Mucosa of descending colon (tissue), 3 donors: ENCODE measurements at places on chromosomes 11 and 22.

DNA sequence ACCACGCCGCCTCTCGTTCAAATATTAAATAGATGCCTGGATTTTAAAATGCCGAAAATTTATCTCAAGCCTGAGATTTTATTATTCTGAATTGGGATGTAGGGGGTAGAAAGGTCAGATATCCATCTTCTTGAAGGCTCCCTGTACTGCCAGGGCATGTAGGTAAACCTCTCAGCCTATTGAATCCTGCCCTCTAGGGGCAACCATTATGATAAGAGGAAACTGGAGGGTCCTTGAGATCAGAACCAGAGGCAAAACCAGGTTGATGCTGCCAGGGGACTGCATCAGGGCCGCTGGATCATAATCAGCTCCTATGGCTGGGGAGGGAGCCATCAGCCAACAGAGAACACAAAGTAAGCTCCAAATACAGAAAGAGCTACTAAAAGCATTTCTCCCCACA lies 92.4 kb downstream of the KCNC1 start:
- DNase-seq, result no peak

- DNase-seq, result no peak
Measured at GRCh38 chr22:21816787-21817496, 50.5 kb downstream of the MAPK1 start.

DNA sequence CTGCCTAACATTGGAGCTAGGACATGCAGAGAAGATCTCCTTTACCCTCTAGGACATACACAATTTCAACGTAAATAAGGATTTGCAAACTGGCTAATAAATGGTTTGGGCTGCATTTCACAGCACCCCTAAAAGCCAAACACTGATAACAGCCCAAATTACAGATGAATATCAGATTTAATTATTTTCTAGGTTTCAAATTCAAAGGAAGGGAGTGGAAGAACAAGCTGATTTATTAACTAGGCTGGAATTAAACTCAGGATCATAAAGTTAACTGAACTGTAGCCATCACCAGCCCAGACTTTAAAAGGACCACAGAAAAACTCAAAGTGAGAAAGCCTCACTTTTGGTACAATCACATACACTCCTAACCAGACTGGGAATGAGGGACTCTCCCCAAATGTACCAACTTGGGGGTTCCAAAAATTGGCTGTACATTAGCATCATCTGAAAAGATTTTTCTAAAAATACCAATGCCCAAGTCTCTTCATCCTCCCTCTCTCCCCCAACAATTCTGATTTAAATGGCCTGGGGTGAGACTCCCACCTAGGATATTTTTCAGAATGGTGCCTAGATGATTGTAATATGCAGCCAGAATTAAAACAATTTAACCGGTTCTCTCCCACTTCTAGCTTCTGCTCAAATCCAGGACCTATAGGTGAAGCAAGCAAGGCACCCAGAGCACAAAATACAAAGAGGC lies 43.5 kb downstream of the SYTL2 start:
- no peak for DNase-seq

GRCh38 chr11:33899400-33900037 lies 7.6 kb upstream of the LMO2 start:
- DNase-seq, result no peak

GRCh38 chr22:36237462-36238372 lies 1.6 kb downstream of the APOL2 start:
- no peak for DNase-seq

DNA sequence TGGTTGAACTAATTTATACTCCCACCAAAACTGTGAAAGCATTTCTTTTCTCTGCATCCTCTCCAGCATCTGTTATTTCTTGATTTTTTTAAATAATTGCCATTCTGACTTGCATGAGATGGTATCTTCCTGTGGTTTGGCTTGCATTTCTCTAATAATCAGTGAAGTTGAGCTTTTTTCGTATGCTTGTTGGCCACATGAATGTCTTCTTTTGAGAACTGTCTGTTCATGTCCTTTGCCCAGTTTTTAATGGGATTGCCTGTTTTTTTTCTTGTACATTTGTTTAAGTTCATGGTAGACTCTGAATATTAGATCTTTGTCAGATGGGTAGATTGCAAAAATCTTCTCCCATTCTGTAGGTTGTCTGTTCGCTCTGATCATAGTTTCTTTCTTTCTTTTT lies 46.1 kb downstream of the MS4A13 start:
- DNase-seq, result no peak

- no peak for DNase-seq
Measured at GRCh38 chr11:73784080-73784634, 3.5 kb upstream of the MRPL48 start.

DNA sequence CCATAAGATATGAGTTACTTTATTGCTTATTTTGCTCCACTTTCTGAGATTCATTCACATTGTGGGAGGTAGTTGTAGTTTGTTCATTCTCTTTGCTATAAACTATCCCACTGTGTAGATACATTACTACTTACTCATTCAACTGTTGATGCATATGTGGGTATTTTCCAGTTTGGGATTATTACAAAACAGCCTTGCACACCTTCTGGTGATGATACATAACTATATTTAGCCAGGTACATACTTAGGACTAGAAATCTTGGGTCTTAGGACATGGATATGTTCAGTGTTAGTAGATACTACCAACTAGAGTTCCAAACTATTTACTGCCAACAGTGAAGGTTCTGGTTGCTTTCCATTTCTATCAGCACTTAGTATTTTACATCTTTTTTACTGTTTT lies 37.8 kb downstream of the BTG4 start:
- DNase-seq, result no peak

DNA sequence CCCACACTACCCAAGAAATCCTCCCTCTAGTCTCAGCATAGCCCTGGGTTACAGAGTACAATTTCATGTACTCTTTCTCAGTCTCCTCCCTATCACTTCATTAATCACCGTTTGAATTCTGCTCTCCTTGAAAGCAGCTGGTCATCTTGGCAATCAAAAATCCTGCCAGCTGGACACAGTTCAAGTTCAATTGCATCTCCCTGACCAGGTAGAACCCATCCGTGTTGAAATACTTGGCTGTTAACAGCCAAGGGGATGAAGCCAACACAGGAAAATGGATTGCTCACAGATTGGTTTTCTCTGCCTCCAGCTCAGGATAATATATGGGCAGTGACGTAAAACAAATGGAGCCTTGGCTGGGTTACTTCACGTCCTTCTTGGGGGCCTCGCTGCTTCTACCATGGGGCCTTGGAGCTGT lies 55.1 kb upstream of the GRK3 start:
- DNase-seq, result no peak

DNA sequence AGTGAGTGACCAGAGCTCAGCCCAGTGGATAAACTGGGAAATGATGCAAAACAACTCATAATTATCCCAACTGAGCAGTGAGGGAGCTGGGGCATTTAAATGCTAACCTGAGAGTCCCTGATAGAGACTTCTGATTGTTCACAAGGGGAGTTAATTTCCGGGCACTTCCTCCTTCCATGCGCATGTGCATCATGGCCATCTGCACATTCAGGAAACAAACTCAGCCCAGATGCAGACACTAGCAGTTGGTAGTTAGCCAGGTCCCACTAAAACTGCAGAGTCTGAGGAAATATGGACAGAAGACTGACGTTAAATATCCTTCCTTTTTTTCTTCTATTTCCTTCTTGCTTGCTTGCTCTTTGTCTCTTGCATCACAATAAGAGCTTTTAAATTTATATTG lies 852.1 kb upstream of the LRRC4C start:
- DNase-seq, result no peak

DNA sequence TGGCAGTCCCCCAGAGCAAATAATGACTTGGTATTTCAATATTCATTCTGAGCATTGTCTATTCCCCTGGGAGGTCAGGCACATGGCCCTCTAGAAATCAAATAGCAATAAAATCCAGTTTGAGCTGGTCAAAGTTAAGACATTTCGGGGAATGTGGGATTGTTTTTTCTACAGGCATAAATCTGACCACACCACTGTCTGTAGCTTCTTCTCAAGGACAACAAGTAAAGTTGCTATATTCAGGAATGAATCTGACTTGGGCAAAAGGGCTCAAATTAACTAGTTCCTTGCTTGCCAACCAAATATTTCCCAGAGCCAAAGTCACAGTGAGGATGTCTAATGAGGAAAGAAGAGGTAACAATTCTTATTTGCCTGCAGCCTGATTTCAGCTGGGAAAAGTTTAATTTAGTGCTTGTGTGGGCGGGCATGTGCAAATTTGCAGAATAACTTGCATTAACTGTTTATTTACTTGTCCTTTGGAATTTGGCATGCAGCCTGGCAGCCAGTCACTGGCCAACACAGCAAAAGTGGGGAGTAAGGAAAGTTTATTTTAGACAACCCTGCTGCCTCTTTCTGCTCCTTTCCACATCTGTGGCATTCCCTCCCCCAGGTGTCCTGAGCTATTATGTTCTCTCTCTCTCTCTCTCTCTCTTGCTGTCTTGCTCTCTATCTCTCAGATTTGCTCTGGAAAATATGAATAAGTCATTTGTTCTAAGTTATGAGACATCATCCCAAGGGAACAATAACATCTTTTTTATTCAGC lies 51.2 kb upstream of the ARHGAP20 start:
- peak; percentile 74 for DNase-seq

- DNase-seq, result peak; percentile 52
Measured at GRCh38 chr22:20430720-20431510, 6.7 kb downstream of the SCARF2 start.

DNA sequence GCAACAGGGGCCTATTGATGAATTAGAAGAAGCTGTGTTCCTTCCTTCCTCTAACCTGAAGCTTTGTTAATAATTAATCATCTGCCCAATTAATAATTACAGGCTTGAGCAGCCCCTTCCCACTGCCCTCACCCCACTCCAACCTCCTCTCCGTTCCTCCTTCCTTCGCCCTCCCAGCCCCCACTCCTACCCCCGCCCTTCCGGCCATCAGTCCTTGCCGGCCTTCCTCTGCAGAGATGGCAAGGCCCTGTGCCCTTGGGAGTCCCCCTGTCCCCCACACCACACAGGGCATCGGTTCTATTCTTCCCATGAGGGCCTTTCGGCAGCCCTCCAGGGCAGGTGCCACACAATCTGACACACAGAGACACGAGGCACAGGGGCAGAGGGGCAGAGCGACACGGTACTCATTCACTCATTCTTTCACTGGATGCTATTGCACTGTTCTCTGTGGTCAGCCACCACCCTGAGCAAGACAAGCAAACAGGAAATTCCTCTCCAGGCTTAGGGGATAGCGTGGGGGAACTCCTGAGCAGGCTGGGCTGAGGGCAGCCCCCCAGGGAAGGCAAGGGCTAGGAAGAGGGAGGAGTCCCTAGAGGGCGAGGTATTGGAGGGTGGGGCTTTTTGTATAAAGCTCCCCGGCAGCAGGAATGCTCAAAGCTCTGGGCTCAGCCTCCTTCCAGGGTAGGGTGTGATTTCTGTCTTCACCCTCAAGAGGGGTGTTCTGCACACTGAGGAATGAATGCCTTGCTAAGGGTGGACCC lies 14.7 kb downstream of the MGAT3 start:
- DNase-seq, result no peak

DNA sequence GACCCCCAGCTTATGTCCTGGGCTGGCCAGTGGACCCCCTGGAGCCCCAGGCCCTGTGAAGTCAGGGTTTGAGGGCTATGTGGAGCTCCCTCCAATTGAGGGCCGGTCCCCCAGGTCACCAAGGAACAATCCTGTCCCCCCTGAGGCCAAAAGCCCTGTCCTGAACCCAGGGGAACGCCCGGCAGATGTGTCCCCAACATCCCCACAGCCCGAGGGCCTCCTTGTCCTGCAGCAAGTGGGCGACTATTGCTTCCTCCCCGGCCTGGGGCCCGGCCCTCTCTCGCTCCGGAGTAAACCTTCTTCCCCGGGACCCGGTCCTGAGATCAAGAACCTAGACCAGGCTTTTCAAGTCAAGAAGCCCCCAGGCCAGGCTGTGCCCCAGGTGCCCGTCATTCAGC lies 24.6 kb downstream of the CSF2RB start:
- DNase-seq, result no peak

DNA sequence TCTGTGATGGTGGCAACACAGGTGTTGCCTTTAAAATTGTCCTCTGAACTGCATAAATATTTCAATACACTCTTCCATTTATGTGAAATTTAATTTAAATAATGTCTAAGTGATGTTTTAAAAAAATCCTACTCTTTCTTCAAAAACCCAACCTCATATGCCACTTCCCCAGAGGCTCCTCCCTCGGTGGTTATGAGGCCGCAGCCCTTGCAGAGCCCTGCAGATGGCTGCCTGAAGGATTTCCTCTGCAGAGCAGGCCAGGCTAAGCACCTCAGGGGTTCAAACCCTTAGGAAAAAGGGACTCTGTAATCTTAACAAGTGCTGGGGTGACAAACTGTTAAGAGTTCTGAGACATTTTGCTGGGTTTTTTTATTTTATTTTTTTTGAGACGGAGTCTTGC lies 25.2 kb downstream of the MORC2 start:
- no peak for DNase-seq

GRCh38 chr11:3042496-3043314 lies 14.5 kb downstream of the CARS1 start:
- DNase-seq, result no peak

DNA sequence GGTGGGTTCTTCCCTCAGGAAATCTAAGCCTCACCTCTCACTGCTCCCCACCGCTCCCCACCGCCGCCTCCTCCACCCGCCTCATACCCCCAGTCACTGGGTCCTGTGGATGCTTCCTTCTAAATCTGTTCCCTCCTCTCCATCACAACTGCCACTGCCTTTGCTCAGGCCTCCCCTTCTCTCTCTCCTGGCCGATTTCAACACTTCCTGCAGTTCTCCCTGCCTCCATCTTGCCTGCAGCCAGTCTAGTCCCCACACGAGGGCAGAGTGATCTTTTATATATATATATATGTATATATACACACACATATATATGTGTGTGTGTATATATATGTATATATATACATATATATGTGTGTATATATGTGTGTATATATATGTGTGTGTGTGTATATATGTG lies 27.8 kb downstream of the CREB3L1 start:
- no peak for DNase-seq
